ENCODE measurements at places on chromosomes 5 and 9. TPM values are rescaled to one million over a fixed set of nuclear protein-coding genes. Genes with fewer than 3 reads are reported as not detected.
A peak's percentile ranks its signal among the peaks of the same experiment; 100 is the strongest.

Gene ESM1
- polyA plus RNA-seq: 6.1 TPM

Gene PCDHB5
- polyA plus RNA-seq: 2.1 TPM

Gene HK3
- 2.0 TPM for polyA plus RNA-seq

Gene LRRC14B
- polyA plus RNA-seq: not detected

GRCh38 chr9:106479679-106480078 is 383.3 kb upstream of the ZNF462 start:
- DNase-seq: no peak

- no peak for DNase-seq
Measured at GRCh38 chr5:17398431-17398830, 99.6 kb upstream of the TAF11L2 start.

- DNase-seq: no peak
Measured at GRCh38 chr9:135523521-135524129, 2.4 kb downstream of the LCN1 start.

DNA sequence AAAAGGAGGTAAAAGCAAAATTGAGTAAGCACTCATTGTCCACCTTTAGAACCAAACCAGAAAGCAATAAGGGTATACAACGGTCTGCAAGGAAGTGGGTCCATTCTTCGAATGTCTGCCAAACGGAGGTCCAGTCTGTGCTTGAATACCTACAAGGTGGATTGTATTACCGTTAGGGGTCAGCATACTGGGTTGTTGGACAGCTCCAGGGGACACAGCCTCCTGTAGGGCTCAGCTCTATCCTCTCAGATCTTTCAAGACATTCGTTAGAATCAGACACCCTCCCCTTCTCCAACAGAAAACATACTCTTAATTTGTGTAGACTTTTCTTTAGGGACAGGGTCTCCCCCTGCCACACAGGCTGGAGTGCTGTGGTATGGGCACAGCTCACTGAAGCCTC is 5.5 kb downstream of the ASTN2 start:
- peak; percentile 22 for DNase-seq

DNA sequence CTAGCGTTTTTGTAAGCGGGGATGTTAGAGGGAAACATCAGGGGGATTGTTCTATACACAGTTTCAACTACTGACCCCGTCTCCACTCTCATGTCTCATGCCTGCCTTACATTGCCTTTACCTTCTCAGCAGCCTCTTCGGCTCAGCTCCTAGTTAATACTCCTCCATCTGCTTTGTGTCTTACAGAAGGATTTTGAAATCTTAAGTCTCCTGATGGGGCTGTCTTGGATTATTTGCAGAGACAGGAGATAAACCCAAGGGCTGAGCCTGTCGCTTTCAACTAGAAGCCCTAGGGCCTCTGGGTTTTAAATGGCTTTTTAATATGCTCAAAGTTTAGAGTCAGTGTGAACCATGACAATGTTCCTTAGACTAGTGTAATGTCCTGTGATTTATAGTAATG is 161.5 kb downstream of the CARTPT start:
- DNase-seq: no peak

DNA sequence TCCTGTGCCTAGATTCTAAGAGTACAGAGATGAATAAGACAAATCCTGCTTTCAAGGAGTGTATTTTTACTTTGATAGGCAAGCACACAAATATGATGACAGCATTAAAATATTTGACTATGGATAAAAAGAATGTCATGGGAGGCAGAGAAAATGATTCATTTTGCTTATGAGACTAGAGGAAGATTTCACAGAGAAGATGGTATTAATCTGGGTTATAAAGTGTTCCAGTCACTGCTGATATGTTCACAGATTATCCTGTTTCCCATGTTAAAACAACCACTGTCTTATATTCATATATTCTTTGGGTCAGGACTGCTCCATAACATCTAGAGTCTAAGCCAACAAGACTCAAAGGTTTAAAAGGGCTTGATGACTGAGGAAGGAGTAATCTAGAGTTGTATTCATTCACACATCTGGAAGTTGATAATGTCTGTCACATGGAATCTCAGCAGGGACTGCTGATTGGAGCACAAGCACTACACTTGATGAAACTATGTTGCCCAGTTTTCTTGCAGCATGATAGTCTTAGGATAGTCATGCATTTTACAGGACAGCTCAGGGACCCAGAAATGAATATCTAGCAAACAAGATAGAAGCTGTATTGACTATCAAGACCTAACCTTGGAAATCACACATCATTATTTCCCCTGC is 79.3 kb downstream of the STARD4 start:
- no peak for DNase-seq

DNA sequence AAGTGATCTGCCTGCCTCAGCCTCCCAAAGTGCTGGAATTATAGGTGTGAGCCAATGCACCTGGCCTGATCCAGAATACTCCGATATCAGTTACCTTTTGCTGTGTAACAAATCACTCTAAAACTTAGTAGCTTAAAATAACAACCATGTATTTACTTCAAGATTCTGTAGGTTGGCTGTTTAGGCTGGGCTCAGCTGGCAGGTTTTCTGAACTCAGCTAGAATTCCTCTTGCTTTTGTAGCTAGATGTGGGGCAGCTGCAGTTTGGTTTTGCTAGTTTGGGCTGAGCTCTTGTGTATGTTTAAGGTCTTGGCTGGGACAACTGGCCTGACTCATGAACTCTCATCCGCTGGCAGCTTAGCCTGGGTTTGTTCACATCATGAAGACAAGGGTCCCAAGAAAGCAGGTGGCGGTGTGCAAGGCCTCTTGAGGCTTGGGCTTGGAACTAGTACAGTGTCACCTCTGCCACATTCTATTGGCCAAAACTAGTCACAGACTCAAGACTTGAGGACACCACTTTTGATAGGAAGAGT is 138.3 kb upstream of the SHB start:
- no peak for DNase-seq

DNA sequence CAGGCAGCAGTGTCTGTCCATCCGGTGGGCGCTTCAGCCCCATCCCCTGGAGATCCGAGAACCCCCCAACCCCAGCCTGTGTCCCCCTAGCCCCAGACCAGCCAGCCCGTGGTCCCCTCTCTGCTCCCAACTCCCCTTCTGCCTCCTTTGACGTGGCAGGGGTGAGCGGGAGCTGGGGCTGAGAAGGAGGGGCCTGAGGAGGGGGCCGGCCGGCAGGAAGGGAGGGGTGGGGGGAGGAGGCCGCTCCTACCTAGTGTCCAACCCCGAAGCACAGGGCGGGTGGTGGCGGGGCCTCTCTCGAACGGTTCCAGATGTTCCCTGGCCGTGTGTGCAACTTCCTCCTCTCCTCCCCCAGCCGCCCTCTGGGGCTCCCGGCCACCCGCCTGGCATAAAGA is 31.0 kb downstream of the GOLGA2 start:
- peak; percentile 97 for DNase-seq

Data from kidney (tissue), 22 donors.